NCI-H1694 treated with DMSO at 0.1 percent for 48 hours (cell line): ENCODE measurements at places on chromosomes 5 and 9.

- no peak for DNase-seq
Observed at GRCh38 chr9:93463638-93464248, 10.4 kb upstream of the FAM120AOS start.

DNA sequence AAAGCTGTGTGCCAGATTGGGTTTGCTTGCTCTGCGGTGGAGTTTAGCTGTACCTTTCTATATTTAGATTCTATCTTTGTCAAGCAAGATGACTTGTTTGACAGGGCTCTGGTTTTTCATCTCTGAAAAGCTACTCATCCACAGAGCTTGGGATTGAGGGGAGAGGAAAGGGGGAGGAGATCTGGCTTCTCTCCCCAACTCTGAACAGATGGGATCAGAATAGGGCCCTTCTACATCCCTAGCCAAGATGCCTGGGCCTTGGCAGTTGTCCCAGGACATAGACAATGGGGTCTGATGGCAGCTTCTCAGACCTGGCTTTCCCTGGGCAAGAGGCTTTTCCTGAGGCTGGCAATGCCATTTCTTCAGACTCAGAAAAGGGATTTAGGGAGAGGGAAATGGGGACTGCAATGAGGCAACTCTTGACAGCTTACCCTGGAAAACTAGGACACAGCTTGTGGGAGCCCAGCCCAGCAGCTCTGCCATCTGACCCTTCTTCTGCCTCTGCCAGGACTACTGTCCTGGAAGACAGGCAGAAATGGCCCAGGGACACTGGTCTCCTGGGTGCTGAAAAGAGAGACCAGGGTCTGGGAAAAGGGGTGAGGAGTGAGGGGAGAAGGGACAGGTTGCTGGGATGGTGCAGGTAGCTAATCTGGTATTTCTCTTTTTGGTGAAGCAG, 50.2 kb upstream of the ASTN2 start:
- peak; percentile 91 for DNase-seq

DNA sequence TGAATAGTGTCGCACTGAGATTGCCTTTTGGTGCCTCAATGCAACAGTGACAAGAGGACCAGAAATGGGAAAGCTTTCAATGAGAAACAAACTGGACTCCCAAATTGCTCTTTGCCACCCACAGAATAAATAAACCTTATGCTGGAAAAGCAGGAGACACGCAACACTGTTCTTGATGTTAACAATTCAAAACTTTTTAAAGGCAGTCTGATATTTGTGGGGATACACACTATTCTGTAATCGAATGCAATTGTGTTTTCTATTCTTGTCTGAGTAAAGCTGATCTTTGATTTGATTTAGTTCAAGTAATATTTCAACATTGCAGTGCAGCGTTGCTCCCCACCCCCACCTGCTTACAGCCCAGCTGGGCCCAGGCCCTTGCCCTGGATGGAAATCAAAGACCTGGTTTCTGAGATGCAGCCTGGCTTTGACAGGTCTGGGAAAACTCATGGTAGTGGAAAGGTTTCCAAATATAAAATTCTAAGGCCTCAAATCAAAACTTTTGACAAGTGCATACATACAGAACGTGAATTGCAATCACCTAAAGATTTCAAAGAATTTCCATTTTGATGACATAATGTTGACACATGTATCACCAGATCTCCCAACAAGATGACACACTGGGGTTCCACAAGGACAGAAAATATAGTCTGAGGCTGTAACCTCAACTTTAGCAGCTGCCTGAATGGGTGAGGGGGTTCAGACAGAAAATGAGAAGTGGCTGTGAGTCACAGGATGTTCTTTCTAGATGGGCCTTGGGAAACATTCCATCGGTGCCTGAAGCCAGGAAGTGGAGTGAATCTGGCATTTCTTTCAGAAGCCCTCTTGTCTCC, 55.1 kb downstream of the ABCA1 start:
- DNase-seq: no peak

GRCh38 chr5:159262472-159262858, 625 bp upstream of the UBLCP1 start:
- DNase-seq: no peak

GRCh38 chr5:39186289-39186688, 33.1 kb downstream of the FYB1 start:
- no peak for DNase-seq

- DNase-seq: no peak
Observed at GRCh38 chr5:19920761-19921160, 67.2 kb downstream of the CDH18 start.

DNA sequence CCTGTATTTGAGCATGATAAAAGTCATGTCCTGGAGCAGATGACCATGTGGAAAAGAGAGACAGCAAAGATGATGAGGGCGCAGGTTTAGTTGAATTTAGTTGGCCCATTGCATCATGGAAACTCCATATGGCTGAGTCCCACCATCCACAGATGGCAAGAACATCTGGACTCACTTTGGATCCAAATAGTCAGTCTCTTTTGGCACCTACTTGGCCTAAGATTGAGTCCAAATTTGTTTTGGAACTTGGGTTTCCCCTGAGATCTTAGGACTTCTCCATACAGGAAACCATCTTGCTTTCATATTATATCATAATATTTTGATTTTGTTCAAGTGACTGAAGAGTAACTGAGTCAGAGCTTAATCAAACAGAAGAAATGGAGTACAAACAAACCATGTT, 217.5 kb downstream of the DRD1 start:
- DNase-seq: peak; percentile 64

DNA sequence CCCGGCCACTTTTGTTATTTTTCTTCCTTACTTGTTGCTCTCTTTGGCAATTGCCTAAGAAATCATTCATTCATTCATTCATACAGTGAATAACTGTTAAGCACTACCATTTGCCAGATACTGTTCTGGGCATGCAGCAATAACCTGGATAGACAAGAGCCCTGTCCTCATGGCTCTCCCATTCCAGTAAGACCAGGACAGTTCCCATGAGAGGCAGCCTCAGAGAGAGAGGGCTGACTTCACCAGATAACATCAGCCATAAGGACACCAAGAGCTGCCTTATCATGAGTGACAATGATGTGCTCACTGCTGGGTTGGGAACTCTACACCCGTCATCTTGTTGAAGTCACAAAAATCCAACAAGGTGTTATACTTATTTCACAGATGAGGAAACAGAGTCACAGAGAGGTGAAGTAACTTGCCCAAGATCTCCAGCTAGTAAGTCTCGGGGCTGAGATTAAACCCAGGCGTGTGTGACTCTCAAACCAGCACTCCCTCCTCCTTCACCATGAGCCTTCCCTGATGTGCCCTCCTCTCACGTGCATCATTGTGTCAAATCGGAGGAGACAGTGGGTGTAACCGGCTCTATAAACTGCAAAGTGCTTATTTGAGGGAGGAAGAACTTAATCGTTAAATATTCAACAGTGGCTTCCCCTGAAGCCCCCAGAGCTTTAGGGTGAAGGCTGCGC, 61.1 kb upstream of the TBC1D2 start:
- no peak for DNase-seq

GRCh38 chr9:32500768-32501167, 25.2 kb downstream of the RIGI start:
- no peak for DNase-seq

- no peak for DNase-seq
Observed at GRCh38 chr5:53362521-53362941, 117.9 kb upstream of the FST start.
